ENCODE measurements at places on chromosomes 11 and 22.

DNA sequence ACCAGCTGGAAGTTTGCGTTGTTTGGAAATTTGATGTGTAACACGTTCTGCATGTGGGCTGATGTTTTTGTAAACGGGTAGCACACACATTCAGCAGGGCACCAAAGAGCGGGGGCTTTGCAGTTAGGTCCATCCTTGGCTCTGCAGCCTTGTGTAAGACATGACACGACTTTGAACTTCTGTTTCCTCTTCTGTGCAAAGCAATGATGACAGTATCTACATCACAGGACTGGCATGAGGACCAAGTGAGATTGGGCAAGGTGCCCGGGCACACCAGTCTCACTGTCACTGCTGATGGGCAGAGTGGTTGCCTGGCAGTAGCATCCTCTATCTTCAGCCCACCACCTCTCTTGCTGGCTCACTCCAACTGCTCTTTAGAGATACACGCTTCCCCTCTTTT lies 3.3 kb downstream of the TCN2 start:
- DNase-seq = no peak

DNA sequence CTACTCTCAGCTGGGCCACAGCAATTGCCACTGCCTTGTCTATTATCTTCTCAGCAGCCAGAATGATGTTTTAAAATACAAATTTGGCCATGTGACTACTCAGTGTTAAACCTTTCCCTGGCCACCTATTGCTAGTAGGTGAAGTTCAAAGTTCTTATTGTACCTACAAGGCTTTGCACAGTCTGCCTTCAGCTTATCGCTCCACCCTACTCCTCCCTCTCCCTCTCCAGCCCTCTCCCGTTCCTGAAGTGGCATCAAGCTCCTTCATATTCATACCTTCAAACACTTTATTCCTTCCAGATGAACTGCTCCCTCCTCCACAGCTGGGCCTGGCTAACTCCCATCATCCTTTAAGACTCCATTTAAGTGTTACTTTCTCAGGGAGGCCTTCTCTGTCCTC lies 37.3 kb downstream of the OR10A6 start:
- no peak for DNase-seq

DNA sequence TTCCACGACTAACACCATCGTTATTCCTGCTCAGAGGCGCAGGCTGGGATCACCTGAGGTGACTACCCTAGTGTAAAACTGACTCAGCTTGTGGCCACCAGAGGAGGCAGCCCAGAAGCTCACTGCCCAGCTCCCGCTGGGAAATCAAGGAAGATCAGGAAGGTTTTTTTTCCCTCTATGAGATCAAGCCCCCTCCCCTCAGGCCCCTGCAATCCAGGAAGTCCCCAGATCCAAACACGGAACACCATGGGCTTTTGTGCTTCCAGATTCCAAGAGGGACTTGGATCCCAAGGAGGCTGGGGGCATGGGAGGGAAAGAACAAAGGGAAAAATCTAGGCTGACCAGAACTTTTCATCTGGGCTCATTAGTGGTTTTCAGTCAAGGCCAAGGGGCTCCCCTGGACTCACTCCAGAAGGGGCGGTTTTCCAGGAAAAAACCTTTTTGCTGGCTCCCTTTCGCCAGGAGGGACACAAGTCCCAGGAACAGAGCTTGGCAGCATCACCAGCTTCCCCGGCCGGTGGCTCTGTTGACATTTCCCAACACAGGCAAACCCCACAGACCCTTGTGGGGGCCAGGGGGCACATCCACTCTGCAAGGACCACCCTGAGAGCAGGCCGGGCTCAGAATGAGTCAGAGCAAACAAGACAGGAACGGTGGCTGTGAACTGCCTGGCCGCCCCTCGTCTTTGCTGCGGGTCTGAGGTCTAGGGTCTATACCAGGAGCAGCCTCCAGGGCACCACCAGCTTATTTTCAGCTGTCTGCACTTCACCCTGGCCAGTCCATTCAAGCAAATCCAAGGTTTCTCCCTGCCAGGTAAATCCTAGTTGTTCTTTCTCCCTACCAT lies 36.8 kb downstream of the MYH9 start:
- no peak for DNase-seq

GRCh38 chr11:121437018-121437685 lies 15.0 kb upstream of the SORL1 start:
- DNase-seq = no peak

- DNase-seq = no peak
Observed at GRCh38 chr11:120245434-120245833, 5.5 kb downstream of the POU2F3 start.

- no peak for DNase-seq
Observed at GRCh38 chr11:114606003-114606801, 10.6 kb upstream of the NXPE4 start.

DNA sequence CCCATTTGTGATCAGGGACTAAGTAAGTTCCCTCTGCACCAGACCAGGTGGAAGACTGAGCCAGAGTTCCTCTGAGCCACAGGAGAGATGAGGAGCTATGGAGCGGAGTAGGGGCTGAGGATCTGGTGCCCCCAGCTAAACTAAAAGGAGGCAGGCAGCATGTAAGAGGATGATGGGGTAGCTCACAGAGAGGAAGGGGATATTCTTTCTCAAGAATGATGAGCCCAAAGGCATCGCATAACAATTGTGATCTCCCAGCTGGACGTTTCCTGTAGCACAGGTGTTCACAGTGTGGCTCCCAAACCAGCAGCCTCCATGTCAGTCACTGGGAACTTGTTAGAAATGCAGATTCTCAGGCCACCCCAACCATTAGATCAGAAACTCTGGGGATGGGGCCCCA lies 24.4 kb downstream of the ADAMTS8 start:
- DNase-seq = no peak

- DNase-seq = no peak
Observed at GRCh38 chr11:26134481-26135355, 197.2 kb upstream of the ANO3 start.

- DNase-seq = no peak
Observed at GRCh38 chr11:1225386-1226225, 2.7 kb downstream of the MUC5B start.

- DNase-seq = no peak
Observed at GRCh38 chr11:75667831-75668450, 897 bp downstream of the MAP6 start.

GRCh38 chr11:14971865-14972580 lies at the start of gene CALCA:
Gene CALCA, minus strand, starts transcription at chr11:14972351. Its CDS starts 1,159 bp downstream, at chr11:14971192.
- DNase-seq = no peak

- no peak for DNase-seq
Observed at GRCh38 chr22:42172773-42173172, 42.2 kb upstream of the CYP2D6 start.

GRCh38 chr22:19042285-19043120 lies 79.7 kb downstream of the DGCR2 start:
- DNase-seq = no peak

- no peak for DNase-seq
Observed at GRCh38 chr11:115974703-115975102, 470.5 kb upstream of the CADM1 start.

- DNase-seq = no peak
Observed at GRCh38 chr22:42684462-42685195, 35.4 kb upstream of the CYB5R3 start.

DNA sequence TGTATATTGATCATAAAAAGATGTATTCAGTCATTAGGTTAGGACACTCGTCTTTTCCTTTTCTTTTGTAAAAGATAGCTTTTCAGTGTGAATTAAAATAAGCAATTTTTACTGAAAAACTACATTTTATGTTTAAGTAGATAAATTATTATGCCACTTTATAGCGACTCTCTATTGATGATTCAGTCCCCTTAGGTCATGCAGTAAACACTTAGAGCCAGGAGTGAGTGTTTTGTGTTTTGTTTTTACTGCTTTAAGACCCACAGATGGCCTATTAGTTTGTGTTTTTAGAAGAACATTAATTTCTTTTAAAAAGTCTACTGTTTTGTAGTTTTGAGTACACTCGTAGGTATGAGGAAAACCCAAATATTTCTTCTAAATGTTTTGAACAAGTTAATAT lies 86.6 kb downstream of the YAP1 start:
- no peak for DNase-seq

DNA sequence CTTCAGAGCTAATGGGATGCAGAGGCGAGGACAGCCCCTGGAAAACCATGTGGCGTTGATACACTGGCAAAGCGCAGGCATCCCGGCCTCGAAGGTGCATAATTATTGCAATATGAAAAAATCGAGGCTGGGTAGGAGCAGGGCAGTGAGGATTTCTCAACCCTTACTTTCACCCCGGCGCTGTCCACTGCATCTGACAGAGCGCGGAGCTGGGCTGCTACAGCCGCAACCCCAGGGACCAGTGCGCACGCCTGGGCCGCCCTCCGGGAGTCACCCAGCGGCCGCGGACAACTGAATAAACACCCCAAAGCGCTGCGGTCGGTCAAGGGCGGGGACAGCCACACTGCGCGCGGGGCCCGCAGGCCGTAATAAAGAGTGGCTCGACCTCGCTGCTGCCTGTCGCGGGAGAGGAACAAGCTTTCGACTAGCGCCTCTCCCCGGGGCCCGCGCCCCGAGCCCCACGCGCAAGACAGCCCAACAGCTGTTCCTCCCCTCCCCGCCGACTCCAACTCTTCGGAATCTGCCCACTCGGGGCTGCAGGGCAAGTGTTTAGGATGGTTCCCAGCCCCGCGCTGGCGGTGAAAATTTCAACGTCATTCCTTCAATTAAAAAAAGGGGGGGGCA lies 3.6 kb upstream of the WT1 start:
- no peak for DNase-seq

- DNase-seq = no peak
Observed at GRCh38 chr22:38715176-38715764, 9.5 kb downstream of the GTPBP1 start.

- no peak for DNase-seq
Observed at GRCh38 chr11:2730272-2731129, 30.7 kb upstream of the KCNQ1OT1 start.

GRCh38 chr11:17403980-17404759 lies 15.7 kb upstream of the KCNJ11 start:
- no peak for DNase-seq

- DNase-seq = no peak
Observed at GRCh38 chr11:29518389-29519174, 498.2 kb downstream of the KCNA4 start.
